HS-27A (cell line): ENCODE measurements at places on chromosomes 4 and X.

- no peak for DNase-seq
These were observed 126.7 kb downstream of the NHS start for GRCh38 chrX:17501746-17502145.

GRCh38 chr4:69753686-69754085 is 6.7 kb downstream of the SULT1B1 start:
- DNase-seq = no peak

- no peak for DNase-seq
These were observed 443.2 kb downstream of the INPP4B start for GRCh38 chr4:142402900-142403299.

GRCh38 chrX:23773601-23774175 is 9.3 kb upstream of the SAT1 start:
- no peak for DNase-seq

GRCh38 chr4:188439641-188440311 is 300.5 kb downstream of the TRIML1 start:
- no peak for DNase-seq

- no peak for DNase-seq
These were observed 45.0 kb upstream of the USP46 start for GRCh38 chr4:52704133-52704532.
